ENCODE measurements at places on chromosomes 1 and 21. TPM values are rescaled to one million over a fixed set of nuclear protein-coding genes. Genes with fewer than 3 reads are reported as not detected.

Gene GPR37L1
- total RNA-seq = 0.07 TPM

GRCh38 chr1:38006008-38006828 is 904 bp upstream of the FHL3 start:
- peak overlapping the region; percentile 68 for H3K4me3 ChIP-seq
- no peaks in the 10 kb centered on the region for H3K27me3 ChIP-seq
- H3K4me1 ChIP-seq = peaks cover 9% of the 10 kb centered on the region

Gene LYSMD1
- total RNA-seq = 5.0 TPM

DNA sequence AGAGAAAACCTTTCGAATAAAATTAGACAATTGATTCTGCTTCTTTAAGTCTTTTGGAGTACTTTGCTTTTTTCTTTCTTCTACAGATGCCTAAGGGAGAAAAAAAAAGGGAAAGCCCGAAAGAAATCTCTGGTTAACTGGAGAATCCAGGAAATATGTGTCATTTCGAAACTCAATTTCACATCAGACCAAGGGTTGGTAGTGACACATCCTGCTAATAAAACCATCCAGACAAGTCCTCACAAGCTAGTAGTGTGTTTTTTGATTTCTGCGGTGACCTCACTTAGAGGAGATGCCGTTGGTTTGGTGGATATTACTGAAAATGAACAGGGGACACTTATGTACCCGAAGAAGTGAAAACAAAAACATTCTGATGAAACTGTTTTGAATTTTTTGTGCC is 726.5 kb upstream of the ADAMTS5 start:
- no peak for DNase-seq
- no peak overlapping the region for H3K27ac ChIP-seq
- H3K27me3 ChIP-seq = no peaks in the 10 kb centered on the region
- no peaks in the 10 kb centered on the region for H3K36me3 ChIP-seq

All from Caco-2 (cell line).